ENCODE measurements at places on chromosomes 3 and 15.

- no peak for DNase-seq
Measured at GRCh38 chr15:50100486-50100885, 18.5 kb downstream of the ATP8B4 start.

GRCh38 chr3:140588558-140588957 lies 89.3 kb upstream of the TRIM42 start:
- peak; percentile 33 for DNase-seq

GRCh38 chr15:52337198-52337853 lies 41.7 kb upstream of the MYO5C start:
- DNase-seq = no peak

- DNase-seq = peak; percentile 8
Measured at GRCh38 chr3:45950131-45950530, 6.9 kb downstream of the CXCR6 start.

GRCh38 chr3:130539005-130539404 lies 22.0 kb downstream of the COL6A6 start:
- peak; percentile 73 for DNase-seq

GRCh38 chr3:120449701-120450599 lies 842 bp downstream of the FSTL1 start:
- DNase-seq = no peak

All from H9 (cell line).